ENCODE measurements at places on chromosomes 3 and 15.

DNA sequence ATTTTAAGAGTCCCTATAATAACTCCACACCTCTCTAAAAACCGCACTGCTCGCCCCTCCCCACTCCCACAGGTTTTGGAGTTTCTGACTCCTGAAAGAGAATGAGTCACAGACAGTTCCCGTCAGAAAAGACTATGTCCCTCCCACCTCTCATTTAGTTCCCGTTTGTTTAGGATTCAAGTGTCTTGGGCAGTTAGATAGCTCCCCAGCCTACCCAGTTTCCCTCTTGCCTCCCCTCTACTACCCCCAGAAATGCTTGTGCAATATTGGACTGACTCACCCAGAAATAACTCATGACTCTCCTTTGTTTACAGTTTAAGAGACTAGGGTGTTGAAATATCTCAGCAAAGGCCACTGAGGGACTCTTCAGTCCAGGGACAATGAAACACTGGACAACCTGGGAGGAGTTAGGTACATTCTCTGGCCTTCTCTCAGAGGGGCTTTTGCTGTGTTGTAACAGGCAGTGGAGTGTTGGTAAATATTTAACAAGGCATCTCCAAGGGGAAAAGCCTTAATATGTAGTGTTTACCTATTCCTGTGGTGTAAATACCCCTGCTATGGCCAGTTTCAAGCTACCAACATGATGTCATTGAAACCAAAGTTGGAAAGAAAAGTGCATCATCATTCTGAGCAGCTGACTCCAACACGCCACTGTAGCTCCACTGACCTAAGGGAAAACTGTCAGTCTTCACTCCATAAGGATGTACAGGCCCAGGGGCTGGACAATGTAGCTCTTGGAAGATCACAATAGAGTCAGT is 96.1 kb upstream of the CHD2 start:
- peak; percentile 81 for DNase-seq

- DNase-seq, result peak; percentile 97
These were observed 903 bp downstream of the SLC25A38 start for GRCh38 chr3:39383881-39384664.

- no peak for DNase-seq
These were observed 46.5 kb upstream of the FSTL1 start for GRCh38 chr3:120497336-120497735.

DNA sequence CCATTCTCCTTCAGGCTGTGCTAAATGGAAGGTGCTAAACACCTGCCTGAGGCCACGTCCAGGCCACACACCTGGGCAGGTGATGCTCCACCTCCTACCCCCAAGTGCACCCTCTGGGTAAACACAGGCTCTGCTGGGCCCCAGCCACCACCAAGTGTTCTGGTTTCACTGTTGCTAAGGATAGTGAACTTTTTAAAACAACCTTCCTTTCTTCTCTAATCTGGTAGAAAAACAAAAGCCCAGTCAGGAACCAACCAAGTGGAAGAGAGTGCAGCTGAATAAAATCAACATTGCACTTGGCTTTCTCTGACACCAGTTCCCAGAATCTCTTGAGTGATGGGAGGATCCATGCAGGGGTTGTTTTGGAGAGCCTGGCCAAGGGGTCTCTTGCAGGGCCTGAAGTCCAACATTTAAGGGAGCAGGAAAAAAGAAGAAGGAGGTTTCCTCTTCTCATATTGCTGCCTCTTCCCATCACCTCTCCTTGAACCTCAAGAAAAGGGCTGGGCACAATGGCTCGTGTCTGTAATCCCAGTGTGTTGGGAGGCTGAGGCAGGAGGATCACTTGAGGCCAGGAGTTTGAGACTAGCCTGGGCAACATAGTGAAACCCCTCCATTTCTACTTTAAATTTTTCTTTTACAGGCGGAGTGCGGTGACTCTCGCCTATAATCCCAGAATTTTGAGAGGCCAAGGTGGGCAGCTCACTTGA is 26.2 kb upstream of the ATP13A3 start:
- DNase-seq, result no peak

DNA sequence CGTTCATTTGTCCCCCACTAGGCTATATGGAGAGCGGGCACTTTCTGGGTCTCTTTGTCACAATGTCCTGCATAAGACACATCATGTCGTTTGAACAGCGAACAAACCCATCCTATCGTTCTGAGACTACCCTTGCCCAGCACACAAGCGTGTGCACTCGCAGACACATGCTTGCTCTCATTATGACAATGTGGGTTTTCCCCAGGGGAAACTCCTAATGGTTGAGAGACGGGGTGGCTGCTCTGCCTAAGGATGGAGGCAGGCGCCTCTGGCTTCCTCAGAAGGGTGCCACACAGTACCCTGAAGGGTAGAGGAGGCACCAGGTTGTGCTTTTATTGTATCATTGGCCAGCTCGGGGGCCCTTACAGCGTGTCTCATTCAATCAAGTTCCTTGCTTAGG is 51.0 kb upstream of the MYZAP start:
- DNase-seq, result no peak

- DNase-seq, result no peak
These were observed 13.2 kb downstream of the EPHB3 start for GRCh38 chr3:184574515-184575417.

DNA sequence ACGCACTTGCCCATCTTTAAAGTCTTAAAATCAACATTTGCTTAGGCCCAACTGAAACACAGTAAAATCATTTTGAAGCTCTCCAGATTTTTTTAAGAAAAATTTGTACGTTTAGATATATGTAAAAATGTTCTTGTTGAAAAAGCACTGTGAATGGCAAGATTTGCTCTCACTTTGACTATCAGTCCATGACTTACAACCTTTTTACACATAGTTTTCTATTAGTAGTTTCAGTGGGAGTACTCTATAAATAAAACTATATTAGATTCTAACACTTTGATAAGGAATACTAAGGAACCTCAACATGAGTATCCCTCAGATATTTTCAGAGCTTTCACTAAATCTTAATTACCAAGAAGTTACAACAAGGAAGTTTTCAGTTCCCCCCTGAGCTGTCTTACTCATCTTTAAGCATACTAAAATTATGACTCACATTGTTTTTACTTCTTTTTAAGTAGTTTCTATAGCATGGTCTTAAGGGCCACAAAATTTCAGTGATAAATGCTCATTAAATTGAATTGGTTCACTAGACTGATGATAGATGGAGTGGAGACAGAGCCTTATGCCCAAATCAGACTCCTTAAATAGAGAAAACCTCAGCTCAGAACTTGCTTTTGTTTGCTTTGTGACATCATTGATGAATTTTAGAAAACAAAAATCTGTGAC is 31.6 kb upstream of the RAP2B start:
- DNase-seq, result no peak

GRCh38 chr3:42229942-42230688 is 35.9 kb downstream of the CCK start:
- no peak for DNase-seq

DNA sequence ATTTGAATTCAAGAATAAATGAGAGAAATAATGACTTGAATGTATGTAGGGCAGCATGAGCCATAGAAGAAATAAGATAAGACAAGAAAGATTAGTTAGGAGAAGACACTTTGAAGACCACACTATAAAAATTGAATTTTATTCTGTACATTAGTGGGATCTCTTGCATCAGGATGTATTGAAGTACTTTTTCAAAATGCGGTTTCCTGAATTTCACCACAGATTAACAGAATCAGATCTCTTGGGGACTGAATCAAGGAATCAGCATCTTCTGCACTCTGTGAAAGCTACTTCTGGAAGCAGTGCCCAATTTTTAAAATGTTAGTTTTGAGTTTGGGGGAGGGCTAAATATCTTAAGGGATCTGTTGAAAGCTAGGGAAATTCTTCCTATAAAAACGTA is 763.9 kb upstream of the GOLIM4 start:
- DNase-seq, result no peak

DNA sequence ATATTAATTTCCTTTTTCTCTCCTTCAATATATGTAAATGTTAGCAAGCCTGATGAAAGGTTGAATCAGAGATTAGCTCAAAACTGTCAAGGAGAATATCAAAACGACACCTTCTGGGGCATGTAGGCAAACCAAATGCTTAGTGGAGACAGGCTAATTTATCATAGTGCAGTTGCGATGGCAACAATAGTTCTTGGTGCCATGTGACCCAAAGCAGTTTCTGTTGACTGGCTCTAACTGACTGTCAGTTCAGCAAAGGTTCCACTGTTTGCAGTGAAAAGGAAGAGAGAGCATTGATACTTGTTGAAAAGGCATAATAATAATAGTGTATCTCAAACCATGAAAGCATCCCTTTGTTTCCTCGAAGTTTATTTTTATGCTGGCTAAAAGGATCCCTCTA is 513.9 kb downstream of the NLGN1 start:
- no peak for DNase-seq

DNA sequence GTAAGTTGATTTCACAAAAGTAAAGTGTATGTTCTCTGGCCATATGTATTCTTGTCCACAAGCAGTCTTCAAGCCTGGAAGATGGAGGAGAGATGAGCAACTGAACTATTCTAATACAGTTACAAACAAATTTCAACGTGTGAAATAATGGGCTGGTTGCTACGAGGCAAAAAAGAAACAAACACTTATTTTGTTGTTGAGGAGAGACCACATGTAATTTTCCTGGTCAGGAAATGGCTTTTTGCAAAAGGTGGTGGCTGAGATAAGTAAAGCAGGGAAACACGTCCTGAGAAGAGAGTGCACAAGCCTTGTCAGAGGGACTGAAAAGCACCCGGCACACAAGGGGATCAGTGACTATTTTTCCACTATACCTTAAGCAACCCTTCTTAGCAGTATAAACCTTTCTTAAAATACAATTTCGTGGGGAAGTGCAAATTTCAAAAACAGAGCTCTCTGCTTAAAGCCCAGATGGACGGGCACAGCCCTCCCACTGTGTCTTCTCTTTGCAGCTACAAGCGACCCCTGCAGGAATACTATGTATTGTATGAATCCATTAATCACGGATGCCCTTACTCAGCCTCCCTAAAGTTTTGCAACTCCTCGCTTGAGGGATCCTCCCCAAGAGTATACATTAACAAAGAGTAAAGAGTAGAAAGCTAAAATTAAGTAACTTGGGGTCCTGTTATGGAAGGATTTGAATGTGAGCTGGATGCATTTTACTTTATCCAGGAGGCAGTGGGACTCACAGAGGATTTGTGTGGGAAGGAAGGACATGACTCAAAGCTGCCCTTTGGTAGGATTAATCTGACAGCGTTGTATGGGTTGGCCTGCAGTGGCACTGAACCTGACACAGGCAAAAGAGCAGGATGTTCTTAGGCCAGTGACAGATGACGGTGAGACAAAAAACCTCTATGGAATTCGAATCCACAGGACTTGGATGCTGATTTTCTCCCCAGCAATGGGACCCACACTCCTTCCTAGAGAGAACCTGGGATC is 253.7 kb downstream of the IL5RA start:
- no peak for DNase-seq

- no peak for DNase-seq
These were observed 148.6 kb upstream of the STRIT1 start for GRCh38 chr3:155442072-155442471.

DNA sequence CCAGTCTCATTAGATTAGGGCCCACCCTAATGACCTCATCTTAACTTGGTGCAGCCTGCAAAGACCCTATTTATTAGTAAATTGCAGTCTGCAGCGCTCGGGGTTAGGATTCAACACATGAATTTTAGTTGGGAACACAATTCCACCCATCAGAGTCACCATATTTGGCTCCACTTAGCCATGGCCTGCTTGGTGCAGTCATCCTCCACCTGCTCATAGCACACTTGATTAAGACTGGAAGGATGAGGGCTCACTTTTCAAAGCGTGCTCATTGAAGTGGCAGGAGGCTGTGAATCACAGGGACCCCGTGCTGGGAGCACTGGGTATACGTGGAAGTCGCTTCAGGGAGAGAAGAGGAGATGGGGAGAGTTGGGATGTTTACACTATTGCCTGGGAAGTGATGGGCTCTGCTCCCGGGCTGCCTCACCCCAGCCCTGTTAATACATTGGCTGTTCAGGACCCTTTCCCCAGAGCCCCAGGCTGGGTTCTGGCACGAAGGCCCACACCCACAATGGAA is 68.2 kb downstream of the ASB7 start:
- DNase-seq, result no peak

GRCh38 chr3:110815008-110815583 is 256.5 kb upstream of the NECTIN3 start:
- DNase-seq, result no peak

GRCh38 chr3:12424635-12425319 is 59.5 kb upstream of the TSEN2 start:
- DNase-seq, result no peak

- DNase-seq, result no peak
These were observed 71.9 kb upstream of the THSD4 start for GRCh38 chr15:71043373-71043772.

DNA sequence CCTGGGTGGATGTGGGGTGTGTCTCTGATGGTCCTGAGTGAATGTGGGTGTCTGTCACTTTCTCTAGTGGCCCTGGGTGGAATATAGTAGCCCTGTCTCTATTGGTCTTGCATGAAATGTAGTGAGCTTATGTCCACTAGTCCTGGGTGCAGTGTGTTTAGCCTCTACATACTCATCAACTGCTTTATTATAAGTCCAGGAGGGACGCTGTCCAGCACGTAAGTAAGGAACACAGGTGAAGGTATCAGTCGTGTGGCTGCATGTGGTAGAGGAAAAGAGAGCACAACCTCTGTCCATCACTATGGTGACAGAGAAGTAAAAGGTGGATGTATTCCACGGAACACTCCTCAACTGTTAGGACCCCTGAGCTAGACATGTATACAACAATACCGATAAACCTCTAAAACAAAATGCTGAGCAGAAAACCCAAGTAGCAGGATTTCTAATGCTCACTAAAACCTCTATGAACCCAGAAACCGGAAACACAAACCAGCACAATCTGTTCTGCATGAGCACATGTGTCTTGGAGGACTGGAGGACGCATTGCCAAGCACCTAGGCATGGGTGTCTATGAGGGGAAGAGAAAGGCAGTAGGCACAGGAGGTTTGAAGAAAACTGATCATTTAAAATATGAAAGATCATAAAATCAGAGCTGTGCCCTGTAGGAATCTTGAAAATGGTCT is 11.0 kb downstream of the LTF start:
- no peak for DNase-seq
